ENCODE measurements at places on chromosomes 3 and 15.

- no peak for DNase-seq
Measured at GRCh38 chr3:16496008-16496407, 17.5 kb downstream of the RFTN1 start.

DNA sequence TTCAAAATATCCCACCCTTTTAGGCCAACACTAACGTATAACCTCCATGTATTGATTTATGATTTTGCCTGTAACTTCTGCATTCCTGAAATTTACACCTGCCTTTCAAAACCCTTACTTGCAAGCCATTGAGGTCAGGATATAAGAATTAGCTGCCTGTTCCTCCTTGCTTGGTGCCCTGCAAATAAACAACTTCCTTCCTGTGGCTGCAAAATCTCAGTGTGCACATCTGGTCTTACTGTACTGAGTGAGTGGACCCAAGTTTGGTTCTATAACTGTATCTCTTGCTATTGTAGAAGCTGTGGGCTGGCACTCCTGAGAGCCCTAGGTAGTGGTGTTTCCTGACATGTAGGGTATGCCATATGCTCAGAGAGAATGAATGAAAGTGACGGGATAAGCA lies 191.1 kb upstream of the RASGRP1 start:
- no peak for DNase-seq

DNA sequence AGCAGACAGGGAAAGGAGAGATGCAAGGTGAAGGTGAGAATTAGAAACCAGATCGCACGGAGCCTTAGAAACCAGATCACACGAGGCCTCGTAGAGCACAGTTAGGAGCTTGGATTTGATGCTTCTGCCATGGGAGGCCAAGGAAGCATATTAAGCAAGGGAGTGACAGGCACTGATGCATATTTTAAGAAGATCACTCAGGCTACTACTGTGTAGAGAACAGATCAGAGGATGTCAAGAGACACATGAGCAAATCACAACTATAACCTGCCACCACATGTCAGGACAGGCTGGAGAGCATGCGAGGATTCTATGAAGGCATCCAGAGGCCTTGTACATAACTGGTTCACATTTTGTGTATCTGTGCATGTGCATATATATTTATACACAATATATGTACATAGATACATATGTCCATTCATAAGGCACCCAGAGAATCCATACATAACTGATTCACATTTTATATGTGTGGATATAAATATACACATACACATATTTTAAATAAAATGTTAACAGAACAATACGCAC lies 99.6 kb upstream of the FHIT start:
- no peak for DNase-seq

DNA sequence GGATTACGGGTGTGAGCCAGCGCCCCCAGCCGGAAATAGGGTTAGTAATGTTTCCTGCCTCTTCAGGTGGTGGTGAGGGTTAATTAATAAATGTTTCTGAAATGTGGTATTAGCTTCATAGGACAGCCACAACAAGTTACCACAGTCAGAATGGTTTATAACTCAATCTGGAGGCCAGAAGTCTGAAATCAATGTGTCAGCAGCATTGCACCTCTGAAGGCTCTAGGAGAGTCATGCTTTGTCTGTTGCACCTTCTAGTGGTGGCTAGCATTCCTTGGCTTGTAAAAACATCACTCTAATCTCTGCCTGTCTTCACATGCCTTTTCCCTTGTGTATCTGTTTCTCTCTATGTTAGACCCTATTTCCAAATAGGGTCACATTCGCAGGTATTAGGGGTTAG lies 7.8 kb upstream of the RPSA start:
- DNase-seq = no peak

GRCh38 chr3:69737392-69737791 lies 1.9 kb upstream of the MITF start:
- DNase-seq = no peak

GRCh38 chr3:17354341-17354740 lies 388.1 kb downstream of the TBC1D5 start:
- no peak for DNase-seq

DNA sequence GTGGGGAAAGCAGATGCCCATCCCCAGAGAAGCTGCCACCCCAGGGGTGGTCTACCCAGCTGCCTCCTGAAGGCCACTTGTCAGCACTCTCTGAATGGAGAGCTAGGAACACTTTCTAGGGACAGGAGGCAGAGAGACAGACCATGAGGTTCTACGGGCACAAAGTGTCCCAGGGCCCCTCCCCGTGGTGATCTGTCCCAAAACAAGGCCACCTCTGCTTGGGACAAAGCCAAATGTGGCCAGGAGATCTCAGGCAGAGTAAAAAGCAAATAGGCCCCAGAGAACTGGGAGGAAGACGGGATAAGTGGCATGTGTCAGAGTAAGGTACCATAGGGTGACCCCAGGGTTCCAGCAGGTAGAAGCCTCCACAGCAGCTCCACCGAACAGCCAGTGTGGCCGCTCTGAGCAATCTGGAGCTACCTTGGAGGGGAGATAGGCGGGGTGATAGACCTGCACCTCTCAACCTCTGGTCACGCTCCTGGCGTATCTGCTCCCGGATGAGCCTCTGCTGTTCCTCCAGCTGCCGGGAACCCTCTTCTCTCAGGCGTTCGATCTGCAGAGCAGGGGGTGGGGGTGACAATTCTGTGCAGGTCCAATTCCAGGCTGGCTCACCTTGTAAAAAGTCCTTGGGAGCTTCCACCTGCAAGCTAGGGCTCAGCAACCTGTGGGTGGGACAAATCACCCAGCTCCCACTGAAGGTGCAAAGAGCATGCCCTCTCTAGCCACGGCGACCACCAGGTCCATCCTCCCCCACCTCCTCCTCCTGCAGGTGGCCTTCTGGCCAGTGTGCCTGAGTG lies 6.2 kb downstream of the C15orf62 start:
- DNase-seq = no peak

DNA sequence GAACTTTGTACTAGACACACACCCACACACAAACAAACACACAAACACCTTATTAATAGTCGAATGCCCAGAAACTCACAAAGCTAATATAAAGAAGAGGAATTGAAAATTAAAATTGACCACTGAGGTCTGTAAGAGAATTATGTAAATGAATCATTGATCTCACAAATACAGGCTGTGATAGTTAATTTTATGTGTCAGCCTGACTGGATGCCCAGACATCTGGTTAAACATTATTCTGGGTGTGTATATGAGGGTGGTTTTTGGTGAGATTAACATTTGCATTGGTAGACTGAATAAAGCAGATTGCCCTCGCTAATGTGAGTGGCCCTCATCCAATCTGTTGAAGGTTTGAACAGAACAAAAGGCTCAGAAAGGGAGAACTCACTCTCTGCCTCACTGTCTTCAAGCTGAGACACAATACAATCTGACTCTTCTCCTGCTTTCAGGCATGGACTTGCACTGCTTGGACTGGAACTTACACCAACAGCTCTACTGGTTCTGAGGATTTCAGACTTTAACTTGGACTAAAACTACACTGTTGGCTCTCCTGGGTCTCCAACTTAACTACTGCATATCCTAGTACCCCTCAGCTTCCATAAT lies 199.4 kb upstream of the TTC14 start:
- no peak for DNase-seq

DNA sequence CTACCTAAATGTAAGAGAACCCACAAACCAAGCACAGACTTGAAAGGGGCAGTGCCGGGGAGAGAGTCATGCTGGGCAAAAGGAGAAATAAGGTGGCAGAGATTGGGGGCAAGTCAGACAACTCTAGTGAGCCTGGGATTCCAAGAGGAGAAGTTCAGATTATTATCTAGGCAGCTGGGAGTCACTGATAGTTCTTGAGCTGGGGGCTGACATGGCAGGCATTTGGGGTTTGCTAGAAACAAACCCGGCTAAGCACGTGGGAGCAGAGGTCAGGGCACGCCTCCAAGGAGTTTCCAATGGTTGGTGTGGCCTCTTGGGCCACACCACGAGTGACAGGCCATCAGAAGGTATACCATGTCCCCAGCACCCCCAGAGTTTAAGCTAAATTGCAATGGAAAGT lies 27.6 kb downstream of the SLC6A6 start:
- no peak for DNase-seq

GRCh38 chr3:50639055-50639494 lies 22.1 kb downstream of the MAPKAPK3 start:
- no peak for DNase-seq

DNA sequence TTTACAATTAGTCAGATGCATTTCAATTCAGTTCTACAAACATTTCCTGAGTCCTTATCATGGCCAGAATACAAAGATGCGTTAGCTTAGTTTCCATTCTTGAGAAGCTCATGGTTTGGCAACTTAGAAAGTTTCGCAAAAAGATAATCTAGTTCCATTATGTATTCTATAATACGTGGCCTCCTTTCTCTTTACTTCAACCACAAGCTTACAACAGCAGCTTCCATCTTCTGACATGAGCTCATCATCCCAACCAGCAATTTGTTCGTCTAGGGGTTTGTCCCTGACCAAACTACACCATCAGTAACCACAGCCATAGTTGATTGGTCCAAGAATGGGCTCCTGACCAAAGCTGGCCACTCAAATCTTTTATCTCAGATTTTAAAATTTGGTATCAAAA lies 267.6 kb upstream of the TBC1D5 start:
- no peak for DNase-seq

GRCh38 chr15:86608461-86609205 lies 529.0 kb downstream of the AGBL1 start:
- DNase-seq = no peak

GRCh38 chr15:93196135-93196670 lies 107.2 kb upstream of the RGMA start:
- DNase-seq = no peak
